Keratinocyte (primary cell): ENCODE measurements at places on chromosomes 2 and 18.

DNA sequence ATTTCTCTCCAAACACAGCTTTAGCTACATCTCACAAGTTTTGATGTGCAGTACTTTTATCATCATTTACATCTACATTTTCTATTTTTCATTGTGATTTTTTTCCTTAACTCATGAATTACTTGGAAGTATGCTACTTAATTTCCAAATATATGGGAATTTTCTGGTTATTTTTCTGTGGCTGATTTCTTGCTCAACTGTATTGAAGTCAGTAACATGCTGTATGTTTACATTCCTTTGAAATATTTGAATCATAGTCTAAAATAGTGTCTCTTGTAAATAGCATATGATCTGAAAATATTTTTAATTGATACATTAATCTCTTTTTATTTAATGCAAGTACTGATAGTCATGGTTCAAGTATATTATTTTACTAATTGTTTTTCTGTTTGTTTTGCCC, 26.0 kb upstream of the GALNT5 start:
- no peak for DNase-seq

- DNase-seq = no peak
Measured at GRCh38 chr2:230068016-230068650, 591 bp downstream of the SLC16A14 start.

DNA sequence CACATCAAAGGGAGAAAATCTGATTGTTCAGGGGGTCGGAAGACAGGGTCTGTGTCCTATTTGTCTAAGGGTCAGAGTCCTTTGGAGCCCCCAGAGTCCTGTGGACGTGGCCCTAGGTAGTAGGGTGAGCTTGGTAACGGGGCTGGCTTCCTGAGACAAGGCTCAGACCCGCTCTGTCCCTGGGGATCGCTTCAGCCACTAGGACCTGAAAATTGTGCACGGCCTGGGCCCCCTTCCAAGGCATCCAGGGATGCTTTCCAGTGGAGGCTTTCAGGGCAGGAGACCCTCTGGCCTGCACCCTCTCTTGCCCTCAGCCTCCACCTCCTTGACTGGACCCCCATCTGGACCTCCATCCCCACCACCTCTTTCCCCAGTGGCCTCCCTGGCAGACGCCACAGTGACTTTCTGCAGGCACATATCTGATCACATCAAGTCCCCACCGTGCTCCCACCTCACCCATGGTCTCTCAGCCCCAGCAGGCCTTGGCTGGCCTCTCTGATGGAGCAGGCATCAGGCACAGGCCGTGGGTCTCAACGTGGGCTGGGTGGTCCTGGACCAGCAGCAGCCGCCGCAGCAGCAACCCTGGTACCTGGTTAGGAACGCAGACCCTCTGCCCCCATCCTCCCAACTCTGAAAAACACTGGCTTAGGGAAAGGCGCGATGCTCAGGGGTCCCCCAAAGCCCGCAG, 3.8 kb downstream of the PROC start:
- DNase-seq = no peak

DNA sequence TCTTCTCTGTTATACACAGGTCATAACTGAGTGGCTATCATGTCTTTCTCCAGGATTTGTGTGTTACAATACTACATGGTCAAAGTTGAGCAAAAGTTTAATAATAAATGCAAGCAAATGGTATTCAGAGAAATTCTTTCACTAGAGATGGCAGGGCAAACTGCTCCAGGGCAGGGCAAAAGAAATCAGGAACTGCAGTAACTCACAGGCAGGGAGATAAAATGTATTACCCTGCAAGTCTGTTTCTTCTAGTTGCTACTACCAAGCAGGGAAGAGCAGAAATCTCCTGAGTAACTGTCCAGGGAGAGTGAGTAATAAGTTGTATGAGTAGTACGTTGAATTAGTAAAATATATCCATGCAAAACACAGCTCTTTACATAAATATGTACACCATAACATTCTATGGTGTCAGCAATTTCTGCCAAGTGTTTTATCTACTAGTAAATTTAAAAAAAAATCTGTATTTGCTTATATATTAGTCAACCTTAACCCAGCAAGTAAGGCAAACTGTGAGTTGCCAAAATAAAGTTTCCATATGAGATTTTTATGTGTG, 404.1 kb downstream of the ZEB2 start:
- no peak for DNase-seq

- DNase-seq = peak; percentile 96
Measured at GRCh38 chr2:105396254-105397024, 2.4 kb downstream of the FHL2 start.

- no peak for DNase-seq
Measured at GRCh38 chr18:31738460-31739407, 21.9 kb downstream of the SLC25A52 start.
